ENCODE measurements at places on chromosomes 1 and 21.

- DNase-seq, result no peak
These were observed 58.4 kb downstream of the ZZZ3 start for GRCh38 chr1:77624102-77624501.

DNA sequence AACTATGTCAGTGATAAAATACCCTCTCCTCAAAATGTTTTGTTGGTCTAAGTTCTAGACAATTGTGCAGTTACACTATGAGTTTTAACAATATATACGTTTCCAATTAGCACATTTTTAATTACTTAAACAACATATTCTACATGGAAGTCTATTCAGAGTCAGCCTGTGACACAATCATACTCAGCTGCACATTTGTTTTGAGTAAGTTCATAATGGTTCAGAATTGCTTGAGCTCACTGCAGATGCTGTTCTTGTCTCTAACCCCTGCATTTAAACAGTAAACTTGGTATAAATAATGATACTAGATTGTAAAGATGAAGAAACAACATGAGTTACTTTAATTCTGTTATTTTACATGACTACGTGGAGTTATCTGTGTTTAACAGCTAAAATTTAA lies 30.6 kb downstream of the CDKN2C start:
- no peak for DNase-seq

DNA sequence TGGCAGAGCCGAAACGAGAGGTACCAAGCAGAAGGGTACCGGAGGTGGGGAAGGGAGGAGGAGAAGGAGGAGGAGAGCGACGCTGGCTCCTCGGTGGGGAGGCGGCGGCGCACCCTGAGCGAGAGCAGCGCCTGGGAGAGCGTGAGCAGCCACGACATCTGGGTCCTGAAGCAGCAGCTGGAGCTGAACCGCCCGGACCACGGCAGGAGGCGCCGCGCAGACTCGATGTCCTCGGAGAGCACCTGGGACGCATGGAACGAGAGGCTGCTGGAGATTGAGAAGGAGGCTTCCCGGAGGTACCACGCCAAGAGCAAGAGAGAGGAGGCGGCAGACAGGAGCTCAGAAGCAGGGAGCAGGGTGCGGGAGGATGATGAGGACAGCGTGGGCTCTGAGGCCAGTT lies 32.4 kb downstream of the STYXL2 start:
- DNase-seq, result no peak

- DNase-seq, result peak; percentile 95
These were observed 27.7 kb upstream of the PTGFRN start for GRCh38 chr1:116881879-116882520.

GRCh38 chr1:85665932-85666331 lies 42.3 kb downstream of the ZNHIT6 start:
- DNase-seq, result no peak

DNA sequence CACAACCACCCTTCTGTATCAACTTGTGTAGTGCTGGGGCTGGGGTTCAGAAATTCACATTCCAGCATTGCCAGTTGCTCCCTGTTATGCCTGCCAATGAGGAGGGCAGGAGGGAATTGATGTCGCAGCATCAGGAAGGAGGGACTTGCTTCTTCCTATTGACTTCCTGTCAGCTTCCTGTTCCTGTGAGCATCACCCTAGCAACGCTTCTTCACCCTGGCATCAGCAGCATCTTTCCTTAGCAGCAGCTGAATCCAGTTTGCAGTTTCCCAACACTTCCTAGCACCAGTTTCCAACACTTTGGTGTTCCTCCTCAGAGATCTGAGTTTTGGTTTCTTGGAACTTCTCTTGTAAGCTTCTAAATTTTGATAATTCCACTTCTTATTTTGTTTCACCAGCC lies 8.9 kb upstream of the TRIM62 start:
- DNase-seq, result no peak

DNA sequence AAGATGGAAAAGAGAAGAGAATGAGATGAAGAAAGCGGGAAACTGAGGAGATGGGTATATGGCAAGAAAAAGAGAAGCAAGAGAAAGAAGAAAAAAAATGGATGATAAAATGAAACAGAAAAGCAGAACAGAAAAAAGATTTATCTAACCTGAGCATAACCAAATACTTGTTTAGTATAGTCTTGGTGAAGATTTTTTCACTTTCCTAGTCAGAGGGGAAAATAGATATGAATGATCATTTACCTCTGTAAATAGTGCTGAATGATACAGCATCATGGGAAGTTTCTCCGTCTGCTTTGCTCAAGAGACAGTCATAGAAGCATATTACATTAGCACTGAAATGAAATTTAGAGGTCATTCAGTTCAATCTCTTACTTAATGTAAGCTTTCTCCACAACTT lies 36.1 kb upstream of the PLPPR4 start:
- no peak for DNase-seq

DNA sequence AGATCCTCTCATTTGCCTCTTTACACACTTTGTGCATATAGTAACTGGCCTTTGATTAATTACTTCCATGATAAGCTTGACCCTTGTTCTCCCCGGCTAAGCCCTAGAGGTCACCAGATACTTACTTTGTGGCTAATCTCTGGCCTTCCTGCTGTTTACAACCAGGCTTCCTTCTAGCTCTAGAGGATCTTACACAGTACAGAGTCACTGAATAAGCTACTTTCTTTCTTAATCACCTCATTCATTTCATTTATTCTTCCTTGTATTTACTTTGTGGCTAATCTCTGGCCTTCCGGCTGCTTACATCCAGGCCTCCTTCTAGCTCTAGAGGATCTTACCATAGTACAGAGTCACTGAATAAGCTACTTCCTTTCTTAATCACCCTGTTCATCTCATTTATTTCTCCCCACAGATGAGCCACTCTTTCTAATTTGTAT lies 144.3 kb upstream of the C1orf21 start:
- DNase-seq, result peak; percentile 94

- DNase-seq, result no peak
These were observed 5.5 kb downstream of the CAPN2 start for GRCh38 chr1:223717695-223718363.

- no peak for DNase-seq
These were observed 88.8 kb upstream of the SLFNL1 start for GRCh38 chr1:41110286-41110685.

DNA sequence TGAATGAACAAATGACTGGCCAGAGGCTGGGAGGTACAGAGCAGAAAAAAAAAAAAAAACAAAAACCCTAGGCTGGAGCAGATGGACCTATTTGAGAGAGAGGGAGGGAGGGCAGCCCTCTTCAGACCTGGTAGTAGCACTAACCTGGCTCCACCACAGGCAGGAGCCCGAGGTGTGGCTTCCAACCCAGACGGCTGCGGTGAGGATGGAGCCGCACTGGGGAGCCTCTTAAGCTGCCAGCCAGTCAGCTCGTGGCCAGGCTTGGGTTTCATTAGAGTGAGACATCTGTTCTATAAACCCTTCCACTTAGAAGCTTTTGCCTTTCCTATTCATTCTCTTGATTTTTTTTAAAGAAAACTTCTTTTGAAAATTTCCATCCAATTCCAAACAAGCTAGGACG lies 16.8 kb downstream of the LGR6 start:
- no peak for DNase-seq

- DNase-seq, result no peak
These were observed 14.2 kb downstream of the FCGR2B start for GRCh38 chr1:161676958-161677689.

- DNase-seq, result peak; percentile 40
These were observed 17.1 kb downstream of the RC3H1 start for GRCh38 chr1:174005032-174005431.

GRCh38 chr1:210323957-210324356 lies 4.7 kb upstream of the HHAT start:
- no peak for DNase-seq

DNA sequence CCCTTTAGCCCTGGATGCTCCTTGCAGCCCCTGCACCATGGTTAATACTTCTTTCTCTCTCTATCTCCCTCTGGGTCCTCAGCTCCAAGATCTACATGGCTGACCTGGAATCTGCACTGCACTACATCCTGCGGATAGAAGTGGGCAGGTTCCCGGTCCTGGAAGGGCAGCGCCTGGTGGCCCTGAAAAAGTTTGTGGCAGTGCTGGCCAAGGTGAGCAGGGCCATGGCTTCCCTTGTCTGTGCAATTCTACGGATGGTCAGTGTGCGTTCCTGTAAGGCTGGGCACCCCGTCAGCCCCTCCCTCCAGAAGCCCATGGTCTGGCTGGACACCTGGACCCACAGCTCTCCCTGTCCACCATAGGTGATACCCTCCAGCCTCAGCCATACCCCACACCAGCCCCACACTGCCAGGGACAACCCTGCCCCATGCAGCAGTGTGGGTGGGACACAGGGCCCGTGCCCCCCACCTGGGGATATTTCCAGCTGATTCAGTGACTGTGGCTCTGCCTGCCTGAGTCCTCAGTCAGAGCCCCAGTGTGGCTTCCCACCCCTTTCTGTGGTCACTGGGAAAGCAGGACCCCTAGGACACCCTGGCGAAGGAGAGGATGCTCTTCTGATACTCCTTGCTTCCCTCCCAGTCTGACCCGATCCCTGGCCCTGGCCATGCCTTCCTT lies 31.4 kb downstream of the QSOX1 start:
- no peak for DNase-seq

DNA sequence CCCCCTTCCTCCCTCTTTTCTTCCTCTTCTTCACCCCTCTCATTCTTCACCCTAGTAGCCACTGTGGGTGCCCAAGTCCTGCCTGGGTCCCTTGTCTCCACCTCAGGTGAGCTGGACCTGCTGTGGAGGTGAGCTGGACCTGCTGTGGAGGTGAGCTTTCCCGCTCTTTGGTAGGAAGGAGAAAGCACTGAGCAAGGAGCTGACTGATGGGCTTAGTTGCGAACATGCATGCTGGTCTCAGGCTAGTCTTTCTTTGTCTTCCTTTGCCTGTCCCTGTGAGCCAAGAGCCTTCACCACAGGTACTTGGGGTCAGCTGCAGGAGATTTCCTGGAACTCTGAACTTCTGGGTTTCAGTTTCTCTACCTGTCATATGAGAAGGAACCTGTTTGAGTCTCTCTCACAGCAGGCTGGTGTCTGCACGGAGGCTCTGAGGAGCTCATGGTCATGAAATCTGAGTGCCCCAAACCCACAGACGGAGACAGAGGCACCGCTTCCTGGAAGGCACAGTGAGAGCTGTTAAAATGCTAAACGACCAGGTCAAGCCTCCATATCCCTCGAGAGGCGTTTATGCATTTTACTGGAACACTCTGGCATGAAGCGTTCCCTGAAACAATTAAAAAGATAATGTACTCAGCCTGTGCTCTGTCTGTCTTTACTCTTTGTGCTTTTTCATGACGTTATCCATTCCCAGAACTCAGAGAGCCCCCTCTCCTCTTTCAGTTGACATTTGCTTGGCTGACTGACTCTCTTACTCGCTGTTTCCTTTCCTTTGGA lies 69.5 kb downstream of the RHOU start:
- DNase-seq, result peak; percentile 33

DNA sequence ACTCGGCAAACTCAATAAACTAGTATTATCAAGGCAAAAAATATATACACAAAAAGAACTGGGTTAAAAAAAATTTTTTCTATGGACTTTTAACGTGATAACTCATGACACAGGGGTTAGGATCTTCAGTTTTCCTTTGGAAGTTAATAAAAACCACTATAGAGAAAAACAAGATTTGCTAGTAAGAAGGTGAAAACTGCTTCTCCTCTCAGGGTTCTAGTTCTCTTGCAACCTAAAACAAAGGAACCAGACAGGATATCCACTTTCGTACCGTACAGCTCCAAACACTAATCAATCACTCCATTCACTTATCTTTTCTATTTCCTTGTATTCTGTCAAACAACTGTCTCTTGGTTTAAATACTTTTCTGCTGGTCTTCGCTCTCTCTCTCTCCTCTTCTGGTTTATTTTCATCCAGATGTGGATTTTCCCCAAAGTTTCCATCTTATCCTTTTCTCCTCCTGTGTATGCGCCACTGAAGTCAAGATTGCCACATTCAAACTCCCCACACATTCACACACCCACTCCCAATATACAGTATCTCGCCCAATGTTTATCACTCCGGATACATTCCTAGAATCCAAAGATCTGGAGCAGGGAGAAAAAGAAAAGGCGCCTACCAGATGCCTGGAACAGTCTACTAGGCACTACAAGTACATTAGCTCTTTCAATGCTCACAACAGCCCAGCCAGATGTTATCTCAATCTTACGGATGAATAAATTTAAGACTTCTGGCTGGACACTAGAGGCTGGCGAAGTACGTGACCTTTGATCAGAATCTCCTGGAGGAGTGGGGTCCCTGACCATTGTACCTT lies 775 bp upstream of the PRPF38B start:
- peak; percentile 28 for DNase-seq

DNA sequence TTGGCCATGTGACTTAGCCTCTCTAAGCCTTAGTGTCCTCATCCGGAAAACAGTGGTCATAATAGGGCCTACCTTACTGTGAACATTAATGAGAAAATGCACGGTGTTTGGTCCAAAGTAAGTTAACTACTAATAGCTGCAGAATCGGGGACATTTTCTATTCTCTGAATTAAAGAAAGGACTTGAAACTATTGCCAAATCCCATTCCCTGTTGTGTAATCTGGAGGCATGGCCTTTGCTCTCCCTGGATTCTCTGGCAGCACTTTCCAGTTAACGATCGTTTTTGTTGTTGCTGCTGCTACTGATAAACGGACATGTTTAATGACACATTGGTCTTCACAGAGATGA lies 30.5 kb downstream of the FMO4 start:
- peak; percentile 55 for DNase-seq

DNA sequence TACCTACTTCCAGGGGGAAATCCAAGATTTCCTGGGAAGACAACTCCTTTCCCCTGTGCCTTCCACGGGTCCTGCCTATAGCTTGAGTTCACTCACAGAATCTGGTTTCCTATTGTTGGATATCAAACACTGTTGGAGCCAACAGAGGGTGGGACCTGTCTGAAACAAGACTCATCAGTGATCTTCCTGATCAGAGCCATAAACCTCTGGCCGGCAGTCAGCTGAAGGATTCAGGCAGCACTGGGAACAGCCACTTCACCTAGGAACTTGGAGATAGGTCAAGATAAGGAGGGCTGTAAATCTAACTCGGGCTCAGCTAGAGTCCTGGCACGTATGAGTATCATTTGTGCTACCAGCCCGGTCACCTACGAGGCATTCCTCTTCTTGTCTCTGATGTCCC lies 23.3 kb downstream of the SH3BP5L start:
- no peak for DNase-seq

DNA sequence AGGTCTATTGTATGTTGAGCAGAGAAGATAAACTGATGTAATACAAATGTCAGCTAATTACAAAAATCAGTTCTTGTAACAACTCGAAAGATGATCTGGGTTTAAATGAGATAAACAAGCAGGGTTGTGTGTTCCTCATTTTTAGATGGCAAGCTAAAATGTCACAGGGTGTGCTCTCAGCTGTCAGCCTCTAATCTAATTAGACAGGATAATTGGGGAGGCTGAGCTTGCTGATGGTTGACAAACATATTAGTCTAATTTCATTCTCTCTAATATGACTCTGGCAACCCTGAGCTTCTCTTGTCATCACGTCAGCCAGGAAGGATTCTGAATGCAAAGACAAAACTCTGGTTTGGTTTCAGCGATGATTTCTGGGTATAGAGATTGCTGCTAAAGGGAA lies 335.3 kb upstream of the KAZN start:
- no peak for DNase-seq

DNA sequence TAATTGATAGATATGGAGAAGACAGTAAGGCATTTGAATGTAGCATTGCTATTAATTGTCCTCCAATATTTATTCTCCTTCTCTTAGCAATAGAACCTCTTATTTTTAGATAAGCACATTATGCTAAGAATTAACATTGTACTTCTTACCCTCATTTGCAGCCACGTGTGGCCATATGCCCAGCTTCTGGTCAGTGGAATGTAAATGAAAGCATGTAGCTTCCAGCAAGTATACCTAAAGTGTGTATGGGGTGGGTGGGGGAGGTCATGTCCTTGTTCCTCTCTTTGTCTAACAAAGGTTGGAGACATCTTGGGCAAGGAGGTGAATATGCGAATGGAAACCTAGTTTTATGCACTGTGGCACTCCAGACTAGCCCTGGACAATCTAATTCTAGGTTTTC lies 133.6 kb upstream of the HMCN1 start:
- DNase-seq, result no peak
